ENCODE measurements at places on chromosomes 1 and 21.

DNA sequence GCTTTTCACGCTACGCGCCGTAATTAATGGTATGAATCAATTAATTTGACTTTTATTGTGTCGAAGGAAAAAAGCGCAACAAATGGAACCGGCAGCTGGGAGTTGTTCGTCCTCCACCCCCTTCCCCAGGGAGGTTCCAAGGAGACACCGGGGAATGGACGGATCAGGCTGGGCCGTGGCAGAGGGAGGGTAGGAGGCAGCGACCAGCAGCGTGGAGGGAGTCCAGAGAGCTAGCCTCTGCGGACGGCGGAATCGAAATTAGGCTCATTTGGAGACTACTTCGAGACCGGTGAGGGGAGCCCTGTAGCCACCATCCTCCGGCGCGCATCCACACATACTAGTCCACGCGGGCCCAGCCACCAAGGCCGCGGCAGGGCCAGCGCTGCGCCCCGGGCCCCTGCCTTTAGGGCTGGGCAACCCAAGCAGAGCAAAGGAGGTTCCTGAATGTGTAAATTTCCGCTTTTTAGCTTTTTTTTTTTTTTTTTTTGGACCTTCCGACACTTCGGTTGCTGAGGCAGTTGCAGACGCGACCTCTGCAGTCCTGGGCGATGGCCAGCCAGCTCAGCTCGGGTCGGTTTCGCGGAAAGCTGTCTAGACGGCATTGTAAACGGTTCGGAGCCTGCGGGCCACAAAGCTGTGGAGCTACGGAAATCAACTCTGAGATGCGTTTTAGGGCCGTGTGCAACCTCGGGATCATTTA is 2.2 kb upstream of the FOXD3 start:
- DNase-seq = no peak

- no peak for DNase-seq
These were observed 2.8 kb upstream of the CELA2A start for GRCh38 chr1:15453734-15454133.

- DNase-seq = no peak
These were observed 39.6 kb upstream of the ITPKB start for GRCh38 chr1:226778657-226779058.

DNA sequence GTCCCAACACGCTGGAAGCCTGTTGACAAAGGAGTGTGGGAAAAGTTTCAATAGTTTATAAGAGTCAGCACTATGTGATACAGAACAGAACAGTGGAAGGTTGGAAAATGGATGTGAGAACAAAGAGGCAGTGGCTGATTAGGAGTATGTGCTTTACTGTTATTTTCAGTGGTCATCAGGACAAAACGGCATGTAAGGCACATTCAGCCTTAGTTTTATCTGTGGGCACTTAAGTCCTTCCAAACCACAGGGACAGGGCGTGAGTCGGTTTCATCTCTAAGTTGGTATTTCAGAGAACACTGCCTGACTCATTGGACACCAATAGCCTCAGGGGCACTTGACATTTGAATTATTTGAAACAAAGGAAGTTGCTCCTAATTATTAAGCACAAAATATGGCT is 306.9 kb downstream of the ASTN1 start:
- DNase-seq = no peak

DNA sequence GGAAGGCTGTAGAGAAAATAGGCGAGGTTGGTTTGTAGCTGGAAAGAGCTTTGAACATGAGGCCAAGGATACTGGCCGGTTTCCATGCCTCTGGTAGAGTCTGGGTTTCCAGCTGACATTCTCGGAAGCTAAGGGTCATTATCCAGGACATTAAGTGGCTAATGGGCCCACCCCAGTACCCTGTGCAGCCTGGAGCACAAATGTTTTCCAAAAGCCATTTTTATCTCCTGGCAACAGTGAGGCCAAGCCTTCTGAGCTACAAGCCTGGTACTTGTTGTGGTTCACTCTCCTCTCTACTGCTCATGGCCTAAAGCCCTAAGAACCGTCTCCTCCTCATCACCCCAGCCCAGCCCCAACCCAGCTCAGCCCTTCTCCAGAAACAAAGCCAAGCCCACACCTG is 122.9 kb downstream of the DMRTA2 start:
- DNase-seq = no peak

DNA sequence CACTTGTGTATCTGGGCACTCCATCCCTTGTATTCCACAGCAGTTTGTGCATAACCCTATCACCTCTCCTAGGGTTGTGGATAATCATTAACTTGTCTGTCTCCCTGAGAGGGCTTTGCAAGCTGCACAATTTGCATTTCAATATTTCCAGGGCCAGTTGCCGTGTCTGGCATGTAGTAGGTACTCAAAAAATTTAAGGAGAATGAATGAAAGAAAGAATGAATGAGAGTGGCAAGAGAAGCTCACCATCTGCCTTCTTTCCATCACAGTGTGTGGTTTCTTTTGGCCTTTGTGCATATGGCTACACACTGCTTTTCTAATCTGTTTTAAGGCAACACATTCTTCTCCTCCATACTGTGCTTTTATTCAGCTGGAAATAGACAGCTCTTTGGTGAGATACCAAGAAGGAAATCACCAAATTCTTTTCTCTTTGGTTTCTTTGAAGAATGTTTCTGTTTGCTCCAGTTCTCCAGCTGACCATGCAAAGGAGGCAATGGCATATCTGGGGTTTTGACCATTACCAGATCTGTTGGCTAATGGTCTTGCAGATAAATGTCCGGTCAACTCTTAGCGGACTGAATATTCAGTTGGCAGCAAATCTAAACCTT is 49.4 kb downstream of the NGF start:
- no peak for DNase-seq
